ENCODE measurements at places on chromosomes 12 and 14. TPM values are rescaled to one million over a fixed set of nuclear protein-coding genes. Genes with fewer than 3 reads are reported as not detected.

Gene SLC7A8
- total RNA-seq = 0.44 TPM

Gene WNT5B
- 0.20 TPM for total RNA-seq

Gene LACRT
- total RNA-seq = not detected

Gene NXPH4
- total RNA-seq = under 0.01 TPM

Gene SPX
- total RNA-seq = not detected

Gene CLEC4D
- total RNA-seq = not detected

Gene HSPB8
- 1.4 TPM for total RNA-seq

Gene LRP10
- total RNA-seq = 37.3 TPM

Gene OR6C68
- total RNA-seq = not detected

Gene GLIPR1L1
- total RNA-seq = not detected
